Activated naive CD4-positive, alpha-beta T cell treated with anti-CD3 and anti-CD28 coated beads for 36 hours (primary cell): ENCODE measurements at places on chromosomes 7 and 10. TPM values are rescaled to one million over a fixed set of nuclear protein-coding genes. Genes with fewer than 3 reads are reported as not detected.
A peak's percentile ranks its signal among the peaks of the same experiment; 100 is the strongest.

DNA sequence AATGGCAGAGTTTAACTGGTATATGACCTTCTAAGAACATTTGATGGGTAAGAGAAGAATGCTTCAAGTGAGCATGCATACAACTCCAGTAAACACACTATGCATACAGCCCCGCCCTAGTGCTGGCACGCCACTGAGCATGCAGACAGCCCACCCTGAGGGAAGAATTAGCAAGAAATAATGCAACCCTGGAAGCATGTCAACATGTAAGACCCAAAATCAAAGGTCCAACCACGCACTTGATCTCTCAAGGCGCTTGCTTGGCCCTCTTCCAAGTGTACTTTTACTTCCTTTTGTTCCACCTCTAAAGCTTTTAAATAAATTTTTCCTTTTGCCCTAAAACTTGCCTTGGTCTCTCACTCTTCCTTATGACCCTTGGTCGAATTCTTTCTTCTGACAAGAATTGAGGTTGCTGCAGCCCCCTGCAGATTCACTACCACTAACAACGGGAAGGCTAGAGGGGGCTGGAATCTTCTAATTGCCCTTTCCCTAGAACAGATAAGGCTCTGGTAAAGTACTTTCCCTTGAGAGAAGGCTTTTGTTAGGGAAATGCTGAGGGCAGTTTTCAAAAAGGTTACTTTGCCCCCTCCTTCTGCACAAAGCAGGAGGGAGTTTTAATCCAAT lies 3.4 kb downstream of the FAM24B start:
- DNase-seq = no peak

DNA sequence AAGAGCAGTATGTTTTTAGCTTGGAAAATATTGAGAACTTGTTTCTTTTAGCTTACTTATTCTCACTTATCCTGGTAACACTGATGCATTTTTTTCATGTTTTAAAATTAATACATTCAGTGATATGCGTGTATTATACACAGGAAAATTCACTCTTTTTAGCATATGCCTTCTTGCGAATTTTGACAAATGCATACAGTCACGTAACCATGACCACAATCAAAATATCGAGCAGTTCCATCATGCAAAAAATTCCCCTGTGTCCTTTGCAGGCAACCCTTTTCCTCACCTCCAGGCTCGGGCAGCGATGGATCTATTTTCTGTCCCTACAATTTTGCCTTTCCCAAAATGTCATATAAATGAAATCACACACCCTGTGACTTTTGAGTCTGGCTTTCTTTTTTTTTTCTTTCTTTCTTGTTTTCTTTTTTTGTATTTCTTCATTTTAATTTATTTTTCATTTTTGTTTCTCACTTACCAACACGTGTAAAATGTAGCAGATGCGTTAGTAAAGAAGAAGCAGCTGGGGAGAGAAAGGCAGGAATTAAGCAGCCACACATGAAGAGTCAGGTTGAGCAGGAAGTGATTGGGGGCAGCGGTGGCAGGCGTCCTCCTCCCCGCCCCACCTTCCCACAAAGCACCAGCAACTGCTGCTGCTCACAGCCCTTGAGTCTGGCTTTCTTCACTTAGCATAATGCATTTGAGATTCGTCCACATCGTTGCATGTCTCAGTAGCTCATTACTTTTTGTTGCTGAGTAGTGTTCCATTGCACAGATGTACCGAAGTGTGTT lies 29.9 kb downstream of the ADRB1 start:
- peak; percentile 19 for DNase-seq

DNA sequence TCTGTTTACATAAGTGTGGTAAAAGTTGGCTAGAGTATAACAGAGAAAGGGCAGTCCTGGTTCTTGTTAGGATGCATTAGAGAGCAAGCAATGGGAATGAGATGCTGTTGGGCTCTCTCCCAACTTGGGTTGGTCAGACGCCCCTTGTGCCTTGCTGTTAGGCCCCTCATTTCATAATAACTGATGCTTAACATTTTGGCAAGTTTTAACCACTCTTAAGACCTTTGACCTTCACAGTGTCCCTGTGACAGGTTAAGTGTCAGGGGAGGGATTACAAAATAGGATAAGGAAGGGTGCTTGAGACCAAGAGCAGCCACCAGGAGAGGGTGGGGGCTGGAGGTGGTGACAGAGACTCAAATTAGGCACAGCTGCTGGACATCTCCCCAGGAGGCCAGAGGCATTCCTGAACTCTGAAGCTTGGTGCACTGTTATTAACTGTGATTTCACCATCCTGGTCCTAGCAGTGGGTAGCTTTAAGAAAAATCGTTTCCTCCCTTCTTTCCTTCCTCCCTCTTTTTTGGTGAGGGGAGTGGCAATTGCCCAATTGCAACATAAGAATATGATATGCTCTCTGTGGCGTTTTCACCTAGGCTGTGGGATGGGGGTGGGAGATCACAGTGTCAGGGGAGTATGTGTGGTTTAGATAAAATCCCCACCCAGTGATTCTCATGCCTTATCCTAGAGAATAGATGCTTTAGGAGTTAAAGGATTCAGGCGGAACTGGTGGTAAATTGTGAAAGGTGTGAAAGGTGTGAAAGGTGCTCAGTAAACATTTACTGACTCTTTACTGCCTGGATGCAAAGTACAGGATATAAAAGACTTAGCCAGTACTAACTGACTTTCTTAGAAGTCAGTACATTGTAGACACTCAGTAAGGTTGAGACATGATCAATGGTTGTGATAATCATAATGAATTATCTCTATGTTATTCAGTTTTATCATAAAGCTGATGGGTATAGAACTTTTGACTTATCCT lies 270.5 kb downstream of the BICC1 start:
- DNase-seq = no peak

GRCh38 chr7:80726666-80727065 lies 88.2 kb downstream of the CD36 start:
- DNase-seq = no peak

DNA sequence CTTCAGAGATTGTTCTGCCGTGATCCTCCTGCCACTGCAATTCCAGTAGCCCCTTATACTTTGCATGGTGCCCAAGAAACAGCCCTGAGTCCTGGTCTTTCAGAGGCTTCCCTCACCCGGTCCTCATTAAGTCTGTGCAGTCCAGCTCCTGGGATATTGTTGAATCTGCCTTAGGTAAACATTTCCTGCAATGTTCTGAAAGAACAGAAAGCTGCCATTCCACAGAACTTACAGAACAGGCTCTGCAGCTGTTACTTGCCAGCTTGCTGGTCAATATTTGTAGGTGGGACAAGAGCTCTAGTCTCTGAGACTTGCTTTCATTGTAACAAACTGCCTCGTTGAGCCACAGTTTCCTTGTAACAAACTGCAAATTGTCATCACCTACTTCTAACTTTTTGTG lies 115.0 kb upstream of the KIF5B start:
- DNase-seq = no peak

DNA sequence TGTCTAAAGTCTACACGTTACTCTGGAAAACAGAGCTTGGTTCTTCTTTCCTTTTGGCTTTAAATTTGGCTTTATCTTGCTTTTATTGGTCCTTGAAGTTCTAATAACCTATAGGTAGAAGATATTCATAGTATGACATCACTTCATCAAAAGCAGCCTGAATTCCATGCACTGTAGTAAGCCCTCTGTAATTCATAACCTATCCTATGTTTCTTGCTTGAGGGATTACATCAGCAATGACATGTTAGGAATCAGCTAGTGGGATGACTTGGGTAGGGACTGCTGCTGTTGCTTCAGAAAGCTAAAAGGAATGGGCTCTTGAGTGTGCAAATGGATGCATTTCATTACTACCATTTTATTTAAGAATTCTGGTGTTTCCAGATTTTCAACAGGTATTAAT lies 184.9 kb downstream of the PTEN start:
- DNase-seq = no peak

DNA sequence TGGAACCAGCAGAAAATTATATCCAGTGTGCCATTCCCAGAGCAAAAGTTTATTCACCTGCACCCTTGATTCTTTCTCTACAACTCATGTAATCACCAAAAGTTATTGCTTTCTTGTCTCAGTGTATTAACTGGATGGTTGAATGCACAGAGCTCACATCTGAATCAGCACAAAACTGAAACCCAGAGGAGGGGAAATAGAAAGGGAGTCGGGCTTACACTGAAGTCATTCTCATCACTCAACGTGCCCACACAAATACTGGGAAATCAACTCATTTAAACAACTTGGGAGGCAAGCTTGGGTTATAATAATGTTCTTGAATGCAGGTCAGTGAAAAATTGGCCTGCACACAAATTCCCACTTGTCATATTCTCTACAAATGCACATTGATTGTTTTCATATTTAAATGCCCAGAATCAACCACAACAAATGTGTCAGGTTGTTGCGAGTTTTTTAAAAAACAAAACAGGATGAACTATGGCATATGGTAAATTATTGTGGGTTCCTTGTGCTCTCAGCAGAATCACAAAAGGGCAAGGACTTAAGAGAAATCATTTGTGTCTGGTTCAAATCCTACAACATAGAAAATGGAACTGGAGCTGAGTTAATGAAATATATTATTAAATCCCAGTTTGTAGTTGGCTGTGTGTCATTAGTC lies 125.9 kb upstream of the NOBOX start:
- no peak for DNase-seq

DNA sequence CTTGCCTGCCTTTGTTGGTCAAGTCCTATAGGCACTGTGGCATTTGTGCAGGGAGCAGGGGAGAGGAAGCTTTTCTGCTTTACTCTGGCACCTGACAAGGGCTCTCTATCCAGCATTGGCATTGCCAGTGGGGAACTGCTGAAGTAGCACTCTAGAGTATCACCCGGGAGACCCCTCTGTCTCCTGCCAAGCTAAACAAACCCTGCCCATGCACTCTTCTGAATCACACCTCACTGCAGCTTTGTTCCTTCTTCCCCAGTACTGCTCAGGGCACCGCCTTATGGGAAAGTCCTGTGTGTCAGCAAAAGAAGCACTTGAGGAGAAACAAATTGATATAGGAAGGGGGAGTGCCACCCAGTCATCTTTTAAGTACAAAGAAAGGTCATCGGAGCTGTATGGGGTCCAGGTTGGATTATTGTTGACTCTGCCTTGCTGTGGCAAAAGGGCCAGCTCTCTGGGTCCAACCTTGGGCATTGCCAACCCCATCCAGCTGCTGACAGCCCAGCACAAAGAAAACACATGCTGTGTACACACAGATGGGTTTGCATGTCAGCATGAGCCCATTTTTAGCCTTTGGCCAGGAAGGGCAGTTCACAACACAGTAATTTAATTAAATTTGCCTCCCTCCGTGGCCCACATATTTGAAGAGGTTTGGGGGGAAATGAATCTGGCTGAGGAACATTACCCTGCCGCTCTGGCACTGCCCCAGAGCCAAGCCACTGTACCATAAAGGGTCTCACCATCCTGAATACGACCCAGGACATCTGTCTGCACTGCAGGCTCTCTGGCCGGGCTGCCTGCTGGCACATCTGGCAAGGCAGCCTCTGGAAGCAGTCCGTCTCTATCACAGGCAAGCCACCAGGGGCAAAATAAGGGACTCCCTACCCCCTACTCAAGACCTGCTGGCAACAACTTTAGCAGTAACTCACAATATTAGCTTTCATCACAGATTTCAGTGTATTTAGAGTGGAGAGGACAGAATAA lies 13.1 kb downstream of the LRRC4 start:
- no peak for DNase-seq

DNA sequence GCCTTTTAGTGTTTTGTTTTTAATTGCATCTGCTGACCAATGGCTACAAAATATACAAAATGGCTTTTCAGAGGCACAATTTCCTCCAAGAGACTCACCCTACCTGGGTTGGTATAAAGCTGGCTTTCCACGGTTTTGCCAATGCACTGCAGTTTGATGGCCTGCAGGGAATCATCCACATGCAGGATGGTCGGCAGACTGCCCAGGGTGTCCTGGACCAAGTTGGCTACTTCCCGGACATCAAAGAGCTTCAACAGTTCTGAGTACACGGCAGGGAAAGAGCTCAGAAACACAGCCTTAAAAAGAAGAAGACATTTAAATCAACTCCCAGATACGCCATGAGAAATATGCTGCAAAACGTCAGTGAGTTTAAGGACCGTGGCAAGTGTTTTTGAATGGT lies 301.0 kb upstream of the IMMP2L start:
- no peak for DNase-seq

DNA sequence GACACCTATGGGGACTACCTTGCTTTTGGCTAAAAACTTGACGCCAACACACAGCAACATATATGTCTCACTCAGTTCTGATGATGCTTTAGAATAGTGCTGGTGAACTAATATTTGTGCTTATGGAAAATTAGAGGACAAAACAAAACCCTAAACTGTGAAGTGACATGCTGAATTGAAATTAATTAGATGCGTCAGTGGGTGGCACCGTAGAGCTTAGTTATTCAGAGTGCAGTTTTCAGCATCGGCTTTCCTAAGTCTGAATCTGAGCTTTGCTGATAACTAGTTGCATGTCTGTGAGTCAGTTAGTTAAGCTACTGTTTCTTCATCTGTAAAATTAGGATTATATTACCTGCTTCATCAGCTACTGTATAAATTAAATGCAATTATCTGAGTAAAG lies 245.0 kb upstream of the SORCS1 start:
- no peak for DNase-seq

GRCh38 chr10:49598986-49599385 lies 11.1 kb upstream of the SLC18A3 start:
- no peak for DNase-seq

DNA sequence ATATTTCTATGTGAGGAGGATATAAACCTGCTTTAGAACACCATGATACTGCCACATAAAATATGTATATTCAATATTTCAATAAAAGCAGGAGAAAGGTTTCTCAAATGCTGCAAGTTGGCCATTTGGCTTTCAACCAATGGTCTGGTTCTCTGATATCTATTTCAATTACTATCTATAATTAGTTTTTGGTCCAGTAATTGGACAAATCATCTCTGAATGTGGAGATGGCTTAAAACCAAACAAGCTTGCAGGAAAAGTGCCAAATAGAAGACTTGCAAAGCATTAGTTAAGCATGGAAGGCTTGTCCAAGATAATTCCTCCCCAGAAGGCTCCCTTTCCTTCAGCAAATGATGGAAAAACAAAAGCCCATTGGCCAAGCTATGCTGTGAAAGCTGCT lies 140.1 kb downstream of the CPEB3 start:
- no peak for DNase-seq

- no peak for DNase-seq
Observed at GRCh38 chr10:49385939-49386922, 9.7 kb downstream of the DRGX start.

The CFTR gene
- not detected for total RNA-seq

The PTPRN2 gene
- 0.62 TPM for total RNA-seq

The CARD11 gene
- total RNA-seq = 99.4 TPM
